8988T (cell line): ENCODE measurements at places on chromosomes 4 and X.

- no peak for DNase-seq
Measured at GRCh38 chr4:12852338-12853307, 631.5 kb downstream of the RAB28 start.

- DNase-seq = no peak
Measured at GRCh38 chr4:68288393-68288740, 42.9 kb upstream of the TMPRSS11B start.

GRCh38 chrX:50432829-50433289 lies 37.8 kb downstream of the DGKK start:
- DNase-seq = no peak

DNA sequence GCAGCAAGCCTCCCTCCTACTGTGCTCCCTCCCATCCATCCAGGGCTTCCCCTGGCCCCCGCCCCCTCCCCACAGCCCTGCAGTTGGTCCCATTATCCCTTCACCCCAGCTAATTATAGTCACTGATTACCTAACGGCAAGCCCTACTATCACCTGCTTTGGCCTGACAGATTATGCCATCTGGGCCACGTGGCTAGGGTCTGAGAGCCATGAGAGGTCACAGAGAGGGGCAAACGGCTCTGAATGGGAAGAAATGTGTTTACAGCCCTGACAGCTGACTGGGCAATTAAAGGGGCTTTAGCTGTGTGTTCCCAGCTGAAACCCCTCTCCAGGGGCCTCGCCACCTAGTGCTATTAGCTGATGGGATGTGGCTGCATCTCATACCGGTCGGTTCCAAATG lies 134.4 kb upstream of the CPEB2 start:
- no peak for DNase-seq

GRCh38 chr4:176271749-176272148 lies 2.7 kb upstream of the ASB5 start:
- no peak for DNase-seq

DNA sequence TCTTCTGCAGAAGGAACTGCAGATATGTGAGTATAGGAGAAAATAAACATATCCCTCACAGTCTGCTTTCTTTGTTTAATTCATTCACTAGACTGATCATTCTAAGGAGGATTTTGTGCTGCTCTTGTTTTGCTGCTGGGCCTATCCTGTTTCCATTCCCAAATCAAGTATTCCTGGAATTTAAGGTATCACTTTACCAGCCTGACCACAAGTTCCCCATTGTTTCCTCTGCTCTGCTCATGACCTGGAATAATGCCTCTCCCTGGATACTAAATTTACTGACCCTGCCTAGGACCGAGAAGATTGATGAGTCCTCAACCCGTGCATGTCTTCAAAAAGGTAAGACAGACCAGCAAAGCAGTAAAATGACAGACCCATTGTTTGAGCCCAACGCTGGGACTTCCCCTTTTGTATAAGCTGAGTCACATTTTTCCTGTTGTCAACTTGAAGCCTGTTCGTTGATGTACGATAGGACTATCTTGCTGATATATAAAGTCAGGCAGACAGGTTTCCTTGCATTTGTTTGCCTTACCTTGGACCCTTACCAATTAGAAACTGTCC lies 85.5 kb upstream of the TET2 start:
- no peak for DNase-seq

- DNase-seq = no peak
Measured at GRCh38 chr4:87934157-87934704, 41.3 kb upstream of the SPP1 start.

DNA sequence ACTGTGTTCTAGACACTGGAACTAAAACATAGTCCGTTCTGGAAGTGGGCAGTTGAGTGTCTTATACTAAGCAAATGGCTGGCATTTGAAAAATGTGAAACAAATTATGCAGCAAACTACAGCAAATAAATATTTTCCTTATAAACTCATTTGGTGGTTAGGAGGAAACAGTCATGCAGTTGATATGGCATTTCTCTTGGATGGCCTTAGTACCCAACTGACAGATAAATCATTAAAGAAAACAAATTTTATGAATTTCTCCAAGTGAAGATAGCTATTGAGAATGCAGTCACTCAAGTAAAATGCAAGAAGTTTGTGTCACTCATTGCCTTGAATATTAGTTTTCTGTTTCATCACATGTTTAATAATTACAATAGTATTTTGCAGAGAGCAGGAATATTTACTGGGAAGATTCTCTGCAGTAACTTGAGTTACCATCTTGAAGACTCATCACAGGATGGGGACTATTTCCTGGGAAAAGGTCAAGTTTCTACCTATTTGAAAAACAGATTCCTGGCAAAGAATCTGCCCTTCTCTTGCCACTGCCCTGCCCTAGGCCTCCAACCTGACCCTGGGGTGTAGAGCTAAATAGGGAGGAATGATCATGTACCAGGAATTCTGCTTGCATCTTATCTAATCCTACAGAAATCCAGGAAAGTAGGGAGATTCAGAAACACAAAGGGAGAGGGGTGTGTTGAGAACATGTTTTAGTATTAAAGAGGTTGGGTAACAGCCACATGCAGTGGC lies 105.9 kb downstream of the SH3RF1 start:
- DNase-seq = no peak

DNA sequence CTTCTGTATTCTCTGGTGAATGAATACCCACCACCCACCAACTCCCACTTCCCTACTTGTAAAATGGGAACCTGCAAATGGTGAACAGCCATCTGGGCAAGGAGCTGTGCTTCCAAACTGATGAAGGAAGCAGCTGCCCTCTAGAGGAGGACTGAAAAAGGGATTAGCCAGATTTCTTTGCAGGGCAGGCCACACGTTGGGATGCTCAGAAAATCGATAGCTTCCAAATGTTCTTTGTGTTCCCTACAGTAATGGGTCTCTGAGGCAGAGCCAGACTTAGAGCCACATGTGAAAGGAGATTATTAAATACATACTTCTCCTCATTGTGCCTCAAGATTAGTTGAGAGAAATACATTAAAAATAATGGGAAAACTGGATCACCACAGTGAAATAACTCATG lies 39.3 kb upstream of the LPAR4 start:
- DNase-seq = no peak

DNA sequence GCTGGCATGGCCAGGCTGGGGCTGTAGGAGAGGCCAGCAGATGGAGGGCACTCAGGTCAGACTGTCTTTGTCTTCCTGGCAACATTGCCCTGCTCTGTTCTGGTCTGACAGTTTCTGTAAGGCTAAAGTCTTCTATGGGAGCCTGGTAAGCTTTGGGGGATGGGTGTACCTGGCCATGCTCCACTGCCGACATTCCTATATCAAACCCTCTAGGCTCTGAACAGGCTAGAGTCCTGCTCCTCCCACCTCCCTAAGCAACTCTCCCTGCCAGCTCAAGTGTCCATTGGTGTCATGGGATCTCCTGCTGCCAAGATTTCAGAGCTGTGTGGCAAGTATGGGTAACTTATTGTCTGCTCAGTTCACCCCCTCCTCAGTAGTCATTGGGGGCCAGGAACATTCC lies 163.5 kb upstream of the UGT8 start:
- no peak for DNase-seq

- no peak for DNase-seq
Measured at GRCh38 chrX:148536961-148537360, 36.5 kb downstream of the AFF2 start.

DNA sequence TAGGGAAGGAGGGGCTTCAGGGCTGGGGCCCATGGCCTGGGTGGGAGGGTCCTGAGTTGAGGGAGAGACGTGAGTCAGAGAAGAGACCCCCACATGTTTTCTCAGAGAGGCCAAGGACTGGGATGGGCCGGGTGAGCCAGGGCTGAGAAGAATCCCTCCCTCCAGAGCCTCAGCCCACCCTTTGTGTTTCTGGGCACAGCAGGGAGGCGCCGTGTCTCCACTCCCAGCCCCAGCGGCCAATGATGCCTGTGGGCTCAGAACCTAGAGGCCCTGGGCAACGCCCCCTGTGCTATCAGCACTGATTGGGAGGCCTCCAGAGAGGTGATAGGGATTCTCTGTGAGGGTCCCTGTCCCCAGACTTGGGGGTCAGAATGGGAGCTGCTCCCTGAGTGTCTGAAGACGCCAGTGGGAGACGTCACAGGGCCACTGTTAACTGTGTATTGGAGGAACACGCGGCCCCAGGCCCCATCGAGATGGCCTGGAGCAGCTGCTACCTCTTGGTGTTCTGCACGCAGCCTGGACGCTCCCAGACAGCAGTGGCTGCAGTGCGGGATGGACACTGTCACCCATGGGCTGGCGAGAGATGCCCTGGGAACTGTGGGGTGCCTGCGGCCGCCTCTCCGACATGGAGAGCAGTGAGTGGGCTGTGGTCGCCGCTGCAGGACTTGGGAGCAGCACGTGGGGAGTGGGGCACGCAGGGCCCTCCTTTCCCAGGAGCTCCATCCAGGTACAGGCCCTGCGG lies 8.5 kb downstream of the FGFRL1 start:
- peak; percentile 87 for DNase-seq

DNA sequence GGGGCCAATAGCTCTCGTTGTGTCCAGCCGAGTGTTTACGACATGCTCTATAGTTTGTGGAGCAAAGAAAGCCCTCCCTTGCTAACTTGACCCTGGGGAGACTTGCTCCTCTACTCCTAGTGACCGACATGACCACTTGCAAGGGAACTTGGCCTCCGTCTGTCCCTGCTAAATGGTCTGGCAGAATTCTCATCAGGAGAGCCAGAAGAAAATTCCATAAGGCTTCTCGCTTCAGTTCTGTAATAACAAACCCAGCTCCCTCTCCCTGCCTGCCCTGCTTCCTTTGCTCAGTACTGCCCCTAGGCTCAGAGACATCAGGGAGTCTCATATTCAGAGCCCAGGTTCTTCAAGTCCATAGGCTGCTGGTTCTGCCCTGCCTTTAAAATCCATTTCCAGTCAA lies 13.0 kb downstream of the DOCK11 start:
- DNase-seq = no peak

DNA sequence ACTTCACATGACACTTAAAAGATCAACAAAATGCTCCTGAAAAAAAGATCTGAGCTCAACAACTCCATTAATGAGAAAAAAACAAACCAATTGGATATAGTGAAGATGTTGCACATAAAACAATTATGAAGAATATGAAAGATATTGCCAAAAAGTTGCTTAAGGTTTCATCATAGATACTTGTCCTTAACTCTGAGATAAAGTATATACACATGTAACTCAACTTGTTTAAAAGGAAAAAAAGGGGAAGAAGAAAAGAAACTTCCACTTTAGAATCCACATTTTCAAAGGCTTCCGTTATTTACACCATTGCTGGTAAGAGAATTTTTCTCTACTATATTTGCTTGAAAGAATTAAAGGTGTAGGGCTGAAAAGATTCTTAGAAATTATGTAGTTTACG lies 2.7 kb downstream of the AFAP1 start:
- DNase-seq = no peak

DNA sequence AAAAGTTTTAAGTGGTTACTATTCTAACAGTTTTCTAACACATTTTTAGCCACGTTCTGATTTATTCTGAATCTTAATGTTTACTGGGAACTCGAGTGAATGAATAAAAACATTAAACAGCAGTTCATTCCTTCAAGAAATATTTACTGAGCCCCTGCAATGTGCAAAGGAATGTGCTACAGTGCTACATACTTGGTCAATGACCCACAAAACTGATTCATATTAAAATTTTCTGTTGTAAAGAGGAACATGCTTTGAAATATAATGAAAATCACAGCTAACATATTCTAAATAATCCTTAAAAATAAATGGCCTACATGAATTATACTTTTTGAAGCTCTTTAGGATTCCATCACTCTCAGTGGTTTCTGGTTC lies 78.7 kb downstream of the ARAP2 start:
- DNase-seq = no peak

GRCh38 chr4:93513851-93514250 lies 314.7 kb upstream of the ATOH1 start:
- DNase-seq = no peak

- DNase-seq = no peak
Measured at GRCh38 chr4:5788144-5788543, 77.1 kb downstream of the EVC start.

DNA sequence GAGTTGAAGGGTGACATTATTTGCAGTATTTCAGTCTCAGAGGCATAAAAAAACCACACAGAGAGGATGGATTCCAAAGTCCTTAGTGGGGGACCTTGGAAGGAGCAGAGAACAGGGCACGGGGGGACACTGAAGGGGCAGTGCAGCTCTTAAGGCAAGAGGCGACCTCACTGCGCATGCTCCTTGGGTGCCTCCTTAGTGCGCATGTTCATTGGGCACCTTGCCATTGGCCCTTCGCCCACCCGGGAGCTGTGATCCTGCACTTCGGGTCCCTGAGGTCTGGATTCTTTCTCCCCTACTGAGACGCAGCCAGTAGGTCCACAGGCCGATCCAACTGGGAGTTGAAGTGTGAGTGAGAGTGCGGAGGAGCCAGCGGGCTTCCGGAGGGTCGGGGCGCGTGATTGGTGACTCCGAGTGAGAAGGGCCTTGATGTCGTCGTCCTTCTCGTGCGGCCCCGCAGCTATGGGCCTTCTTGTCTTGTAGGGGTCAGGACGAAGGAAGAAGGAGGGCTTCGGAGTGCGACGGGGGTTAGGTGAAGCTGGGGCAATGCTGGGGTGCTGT lies at the start of gene XAGE5:
Gene XAGE5, plus strand, starts transcription at position 223 of the 561 bp plus-strand sequence. CDS start 1,280 bp downstream, outside the sequence.
- DNase-seq = no peak

DNA sequence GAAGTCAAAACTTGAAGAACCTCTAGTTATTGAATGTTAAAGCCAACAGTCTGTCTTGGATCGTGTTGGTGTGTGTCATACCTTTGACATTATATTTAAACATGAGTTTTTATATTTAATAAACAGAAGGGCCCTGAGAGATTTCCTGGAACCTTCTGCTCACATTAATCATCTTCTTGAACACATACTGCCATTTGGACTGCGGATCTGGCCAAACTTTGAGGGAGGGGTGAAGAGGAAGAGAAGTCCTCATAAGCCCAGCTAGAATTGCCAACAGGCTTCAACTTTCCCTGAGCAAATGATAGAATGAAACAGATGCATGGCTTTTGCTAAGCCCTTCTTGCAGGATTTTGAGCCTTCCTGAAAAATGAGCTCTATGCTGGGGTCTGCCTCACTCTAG lies 27.4 kb downstream of the CCKAR start:
- no peak for DNase-seq

GRCh38 chr4:173537613-173538147 lies 7.7 kb upstream of the HAND2 start:
- no peak for DNase-seq

GRCh38 chr4:152626790-152627189 lies 53.0 kb downstream of the TMEM154 start:
- no peak for DNase-seq

- DNase-seq = no peak
Measured at GRCh38 chr4:167614866-167615265, 380.6 kb upstream of the SPOCK3 start.

GRCh38 chr4:82201805-82202641 lies 171.8 kb downstream of the HNRNPD start:
- DNase-seq = no peak

DNA sequence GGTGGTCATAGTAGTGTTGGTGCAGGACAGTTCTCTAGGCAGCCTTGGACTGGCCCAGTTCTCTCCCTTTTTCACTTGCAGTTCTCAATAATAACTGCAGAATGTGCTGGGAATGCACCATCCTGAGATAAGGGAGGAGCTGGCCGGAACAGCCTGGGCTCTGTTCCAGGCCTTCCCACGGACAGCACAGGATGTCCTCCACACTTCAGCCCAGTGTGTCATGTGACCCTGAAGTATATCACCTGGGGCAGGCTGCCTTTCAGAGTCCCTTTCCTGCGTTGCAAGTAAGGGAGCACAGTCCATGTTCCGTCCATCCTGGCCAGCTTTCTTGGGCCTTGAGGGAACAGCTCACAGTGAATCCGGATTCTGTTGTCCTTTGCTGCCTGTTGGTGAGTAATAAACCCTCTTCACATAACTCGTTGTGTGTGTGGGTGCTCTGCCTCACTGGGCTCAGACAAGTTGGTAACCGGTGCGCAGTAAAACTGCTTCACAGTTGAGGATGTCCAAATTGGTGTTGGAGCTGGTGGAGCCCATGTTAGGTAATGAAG lies 32.3 kb upstream of the BBS12 start:
- no peak for DNase-seq

- no peak for DNase-seq
Measured at GRCh38 chrX:38151441-38151840, 69.2 kb downstream of the SRPX start.
